ENCODE measurements at places on chromosomes 2 and 18.

GRCh38 chr2:69036926-69037325, 23.9 kb downstream of the ANTXR1 start:
- H3K4me1 ChIP-seq = peaks cover 65% of the 10 kb centered on the region
- H3K27me3 ChIP-seq = no peaks in the 10 kb centered on the region
- H3K36me3 ChIP-seq = no peaks in the 10 kb centered on the region
- H3K4me3 ChIP-seq = no peak overlapping the region
- no peak for DNase-seq

DNA sequence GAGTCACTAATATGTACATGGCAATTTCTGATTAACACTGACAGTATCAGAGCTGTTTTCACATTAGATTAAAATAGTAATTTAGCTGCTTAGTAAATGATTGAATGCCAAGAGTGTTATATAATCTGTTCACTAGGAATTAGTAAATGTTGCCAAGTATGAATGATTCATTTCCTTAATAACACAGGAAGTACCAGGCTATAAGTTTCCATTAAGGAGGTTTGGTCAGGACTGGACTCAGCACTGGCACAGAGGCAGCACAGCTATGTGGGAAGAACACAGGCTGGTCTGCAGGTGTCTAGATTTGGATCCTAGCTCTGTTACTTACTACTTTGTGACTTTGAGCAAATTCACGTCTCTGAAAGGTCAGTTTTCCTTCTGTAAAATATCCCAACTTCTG, 97.2 kb downstream of the TDRD15 start:
- peaks cover 35% of the 10 kb centered on the region for H3K4me1 ChIP-seq
- DNase-seq = no peak
- no peaks in the 10 kb centered on the region for H3K36me3 ChIP-seq
- no peaks in the 10 kb centered on the region for H3K27me3 ChIP-seq
- peak overlapping the region; percentile 26 for H3K27ac ChIP-seq

DNA sequence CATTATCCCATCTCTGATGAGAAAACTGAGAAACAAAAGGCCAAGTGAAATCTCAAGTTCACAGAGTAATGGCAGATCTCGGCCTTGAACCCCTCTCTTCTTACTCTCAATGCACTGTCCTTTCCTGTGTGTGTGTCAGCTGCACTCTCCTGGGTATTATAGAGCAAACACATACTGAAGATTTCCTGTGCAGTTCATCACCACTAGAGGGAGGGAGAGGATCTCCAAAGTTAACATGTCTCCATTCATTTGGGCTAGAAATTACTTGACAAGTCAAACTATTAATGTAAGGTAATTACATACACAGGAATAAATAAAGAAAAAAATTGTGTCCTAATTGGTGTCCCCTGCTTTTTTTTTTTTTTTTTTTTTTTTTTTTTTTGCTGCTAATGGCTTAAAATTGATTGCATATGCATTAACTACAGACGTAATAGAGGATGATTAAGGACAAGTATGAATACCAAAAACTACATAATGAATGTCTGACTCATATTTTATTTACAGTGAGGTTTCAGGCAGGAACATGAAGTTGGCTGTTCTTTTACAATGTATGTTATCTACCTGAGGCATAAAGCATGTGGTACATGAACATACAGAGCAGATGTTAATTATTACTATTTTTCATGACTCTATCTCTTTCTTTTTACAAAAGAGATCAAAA, 269.2 kb downstream of the NYAP2 start:
- DNase-seq = no peak
- H3K4me1 ChIP-seq = no peaks in the 10 kb centered on the region
- no peaks in the 10 kb centered on the region for H3K27me3 ChIP-seq
- H3K27ac ChIP-seq = no peak overlapping the region
- H3K4me3 ChIP-seq = no peak overlapping the region
- no peaks in the 10 kb centered on the region for H3K36me3 ChIP-seq

- DNase-seq = no peak
- no peak overlapping the region for H3K4me3 ChIP-seq
- H3K36me3 ChIP-seq = no peaks in the 10 kb centered on the region
Measured at GRCh38 chr2:178455947-178456346, 4.8 kb downstream of the PJVK start.

- no peak overlapping the region for H3K27ac ChIP-seq
- no peaks in the 10 kb centered on the region for H3K27me3 ChIP-seq
- H3K4me1 ChIP-seq = no peaks in the 10 kb centered on the region
- no peaks in the 10 kb centered on the region for H3K36me3 ChIP-seq
- no peak overlapping the region for H3K4me3 ChIP-seq
Measured at GRCh38 chr2:59912042-59912441, 641.4 kb downstream of the BCL11A start.

DNA sequence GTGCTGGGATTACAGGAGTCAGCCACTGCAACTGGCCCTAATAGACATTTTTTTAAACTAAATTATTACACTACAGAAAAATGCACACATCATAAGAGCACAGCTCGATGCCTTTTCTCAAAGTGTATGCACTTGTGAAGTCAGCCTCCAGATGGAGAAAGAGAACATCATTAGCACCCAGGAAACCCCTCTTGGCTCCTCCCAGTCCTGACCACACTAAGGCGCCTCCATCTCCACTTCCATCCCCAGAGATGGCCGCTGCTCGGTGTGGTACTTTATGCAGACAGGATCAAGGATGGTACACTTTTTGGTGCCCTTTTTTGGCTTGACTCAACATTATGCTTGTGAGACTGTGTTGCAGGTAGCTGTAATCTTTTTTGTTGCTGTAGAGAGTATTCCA, 34.8 kb downstream of the RRM2 start:
- DNase-seq = no peak
- no peak overlapping the region for H3K27ac ChIP-seq
- no peaks in the 10 kb centered on the region for H3K27me3 ChIP-seq
- H3K4me1 ChIP-seq = no peaks in the 10 kb centered on the region
- no peaks in the 10 kb centered on the region for H3K36me3 ChIP-seq
- no peak overlapping the region for H3K4me3 ChIP-seq

- no peaks in the 10 kb centered on the region for H3K36me3 ChIP-seq
- no peak for DNase-seq
- H3K27me3 ChIP-seq = no peaks in the 10 kb centered on the region
- peaks cover 3% of the 10 kb centered on the region for H3K4me1 ChIP-seq
- H3K27ac ChIP-seq = no peak overlapping the region
Measured at GRCh38 chr2:54954158-54954557, 96.1 kb downstream of the RTN4 start.

DNA sequence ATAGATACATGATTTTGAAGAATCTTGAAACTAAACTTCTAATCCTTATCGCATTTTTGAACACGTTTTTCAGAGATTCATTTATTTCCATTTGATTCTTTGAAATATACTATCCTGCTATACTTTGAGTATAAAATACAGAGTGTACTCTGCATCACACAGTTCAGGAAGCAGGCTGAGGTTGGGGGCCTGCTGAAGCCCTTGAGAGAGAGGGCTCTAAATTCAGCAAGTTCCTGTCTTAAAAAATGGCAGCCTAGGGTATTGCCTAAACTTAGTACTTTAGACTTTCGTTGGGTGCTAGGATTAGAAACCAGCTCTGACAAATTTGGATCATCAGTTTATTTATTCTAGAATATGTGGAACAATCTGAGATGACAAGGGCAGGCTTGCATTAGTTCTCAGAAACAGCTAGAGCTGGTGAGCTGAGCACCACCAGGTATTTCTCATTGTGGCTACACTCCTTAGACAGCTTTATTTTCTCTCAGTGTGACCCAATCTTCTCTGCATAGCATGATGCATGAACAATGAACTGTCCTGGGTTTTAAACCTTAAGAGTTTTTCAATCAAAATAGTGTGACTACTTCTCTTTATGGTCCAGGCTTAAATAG, 49.1 kb downstream of the TFPI start:
- H3K27me3 ChIP-seq = no peaks in the 10 kb centered on the region
- peaks cover 7% of the 10 kb centered on the region for H3K4me1 ChIP-seq
- no peak overlapping the region for H3K4me3 ChIP-seq
- no peak overlapping the region for H3K27ac ChIP-seq
- no peak for DNase-seq
- H3K36me3 ChIP-seq = no peaks in the 10 kb centered on the region

- no peak overlapping the region for H3K27ac ChIP-seq
- no peak overlapping the region for H3K4me3 ChIP-seq
- no peak for DNase-seq
- no peaks in the 10 kb centered on the region for H3K36me3 ChIP-seq
- peaks cover 9% of the 10 kb centered on the region for H3K4me1 ChIP-seq
- no peaks in the 10 kb centered on the region for H3K27me3 ChIP-seq
Measured at GRCh38 chr18:62768558-62768943, 53.2 kb downstream of the PHLPP1 start.

GRCh38 chr2:161982548-161983330, 91.3 kb downstream of the DPP4 start:
- no peaks in the 10 kb centered on the region for H3K27me3 ChIP-seq
- DNase-seq = no peak
- H3K27ac ChIP-seq = no peak overlapping the region
- H3K4me3 ChIP-seq = no peak overlapping the region
- H3K36me3 ChIP-seq = no peaks in the 10 kb centered on the region

GRCh38 chr2:30404319-30405259, 42.5 kb upstream of the LCLAT1 start:
- H3K4me3 ChIP-seq = no peak overlapping the region
- peaks cover 54% of the 10 kb centered on the region for H3K4me1 ChIP-seq
- no peaks in the 10 kb centered on the region for H3K36me3 ChIP-seq

- no peak overlapping the region for H3K27ac ChIP-seq
- H3K36me3 ChIP-seq = no peaks in the 10 kb centered on the region
- H3K4me1 ChIP-seq = peaks cover 12% of the 10 kb centered on the region
- H3K4me3 ChIP-seq = no peak overlapping the region
Measured at GRCh38 chr2:133760376-133760775, 192.1 kb upstream of the NCKAP5 start.

- no peak overlapping the region for H3K27ac ChIP-seq
- H3K36me3 ChIP-seq = no peaks in the 10 kb centered on the region
- H3K27me3 ChIP-seq = no peaks in the 10 kb centered on the region
- DNase-seq = no peak
- no peaks in the 10 kb centered on the region for H3K4me1 ChIP-seq
Measured at GRCh38 chr2:9944330-9944758, 7.1 kb upstream of the GRHL1 start.

DNA sequence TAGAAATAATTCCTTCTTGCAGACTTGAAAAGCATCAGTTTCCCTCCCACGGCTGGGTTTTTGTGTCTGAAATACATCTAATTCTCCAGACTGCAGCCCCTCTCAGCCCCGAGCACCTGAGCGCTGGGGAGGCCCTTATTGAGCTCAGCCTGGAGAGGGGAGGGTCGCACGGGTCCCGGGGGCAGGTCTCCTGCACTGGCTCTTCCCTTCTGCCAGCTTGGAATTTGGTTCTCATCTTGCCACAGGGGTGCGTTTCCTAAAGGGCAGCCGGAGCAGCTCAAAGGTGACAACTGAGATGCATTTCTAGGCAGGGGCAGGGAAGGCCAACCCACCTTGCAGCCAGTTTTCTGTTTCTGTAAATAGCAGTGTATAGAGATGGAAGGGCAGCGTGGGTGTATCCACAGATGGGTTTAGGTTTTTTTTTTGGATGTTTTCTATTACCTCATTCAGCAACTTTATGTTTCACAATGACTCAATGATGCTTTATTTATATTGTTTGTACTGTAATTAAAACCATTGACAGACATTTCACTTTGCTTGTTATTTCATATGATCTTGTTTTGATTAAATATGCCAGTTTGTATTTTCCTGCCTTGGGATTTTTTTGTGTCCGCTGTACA, 37.0 kb downstream of the GBX2 start:
- DNase-seq = no peak
- no peaks in the 10 kb centered on the region for H3K4me1 ChIP-seq
- no peaks in the 10 kb centered on the region for H3K27me3 ChIP-seq
- H3K27ac ChIP-seq = no peak overlapping the region
- no peak overlapping the region for H3K4me3 ChIP-seq
- H3K36me3 ChIP-seq = no peaks in the 10 kb centered on the region

DNA sequence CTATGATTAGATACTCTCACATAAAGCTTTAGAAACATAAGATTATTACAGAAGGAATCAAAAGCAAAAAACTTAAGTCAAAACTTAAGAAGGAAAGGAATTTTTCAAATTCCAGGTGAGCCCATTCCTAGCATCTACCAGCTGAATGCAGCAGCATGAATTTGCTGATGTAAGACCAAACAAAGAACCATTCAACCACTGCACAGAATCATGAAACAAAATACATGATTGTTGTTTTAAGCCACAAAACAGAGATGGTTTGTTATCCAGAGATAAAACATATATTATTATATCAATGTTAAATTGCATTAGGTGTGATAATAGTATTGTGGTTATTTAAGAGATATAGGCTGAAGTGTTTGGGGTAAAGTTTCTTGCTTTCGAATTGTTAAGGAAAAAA, 29.0 kb downstream of the PIGN start:
- no peak overlapping the region for H3K4me3 ChIP-seq
- DNase-seq = no peak
- H3K4me1 ChIP-seq = no peaks in the 10 kb centered on the region
- no peaks in the 10 kb centered on the region for H3K27me3 ChIP-seq

- no peaks in the 10 kb centered on the region for H3K27me3 ChIP-seq
- no peaks in the 10 kb centered on the region for H3K4me1 ChIP-seq
- no peaks in the 10 kb centered on the region for H3K36me3 ChIP-seq
- no peak overlapping the region for H3K4me3 ChIP-seq
Measured at GRCh38 chr18:40249390-40250080, 1705.5 kb upstream of the PIK3C3 start.

All from thoracic aorta (tissue), 2 donors.